ENCODE measurements at places on chromosomes 16 and 17.

DNA sequence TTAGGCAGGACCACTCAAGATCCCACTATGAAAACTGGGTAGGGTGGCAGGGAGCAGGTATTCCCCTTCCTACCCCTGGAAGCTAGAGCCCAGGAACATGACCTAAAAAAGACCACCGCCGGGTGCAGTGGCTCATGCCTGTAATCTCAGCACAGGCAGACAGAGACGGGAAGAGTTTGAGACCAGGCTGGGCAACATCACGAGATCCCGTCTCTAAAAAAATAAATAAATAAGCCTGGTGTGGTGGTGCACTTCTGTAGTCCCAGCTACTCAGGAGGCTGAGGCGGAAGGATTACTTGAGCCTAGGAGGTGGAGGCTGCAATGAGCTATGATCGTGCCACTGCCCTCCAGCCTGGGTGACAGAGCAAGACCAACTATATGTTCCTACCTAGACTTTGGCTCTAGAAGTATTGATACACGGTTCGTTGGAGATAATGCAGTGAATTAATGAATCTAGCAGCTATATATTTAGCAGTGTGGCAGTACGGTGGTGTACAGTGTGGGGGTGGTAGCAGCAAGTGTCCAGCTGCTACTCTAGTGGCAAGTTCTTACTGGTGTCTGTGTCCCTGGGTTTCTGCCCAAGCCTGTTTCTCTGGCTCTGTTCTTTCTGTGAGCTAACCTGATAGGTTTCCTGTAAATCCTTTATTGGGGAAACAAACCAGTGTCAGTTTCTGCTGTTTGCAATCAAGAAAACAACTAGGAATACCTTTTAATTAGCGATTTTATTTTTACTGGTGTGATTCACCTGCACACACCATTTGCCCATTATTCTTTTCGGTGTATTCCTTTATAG, 3.3 kb upstream of the USP31 start:
- no peak for DNase-seq

GRCh38 chr17:334974-335481, 17.6 kb downstream of the RPH3AL start:
- no peak for DNase-seq

DNA sequence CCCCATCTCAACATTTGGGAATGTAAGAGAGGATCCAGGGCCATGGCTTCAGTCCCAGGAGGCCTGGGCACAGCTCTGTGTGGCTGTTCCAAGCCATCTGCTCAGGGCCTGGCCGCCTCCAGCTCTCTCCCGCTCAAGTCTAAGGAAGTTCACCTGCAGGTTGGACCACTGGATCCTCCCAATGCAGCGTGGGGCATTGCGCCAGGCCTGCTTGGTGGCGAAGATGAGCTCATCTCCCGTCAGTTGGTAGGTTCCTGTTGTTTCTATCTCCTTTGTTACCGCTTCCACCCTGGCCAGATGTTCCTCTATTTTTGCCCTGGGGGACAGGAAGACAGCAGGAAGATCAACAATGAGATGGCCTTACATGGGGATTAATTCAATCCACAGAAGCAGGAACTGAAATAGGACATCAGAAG, 17.5 kb downstream of the NOS2 start:
- DNase-seq = no peak

DNA sequence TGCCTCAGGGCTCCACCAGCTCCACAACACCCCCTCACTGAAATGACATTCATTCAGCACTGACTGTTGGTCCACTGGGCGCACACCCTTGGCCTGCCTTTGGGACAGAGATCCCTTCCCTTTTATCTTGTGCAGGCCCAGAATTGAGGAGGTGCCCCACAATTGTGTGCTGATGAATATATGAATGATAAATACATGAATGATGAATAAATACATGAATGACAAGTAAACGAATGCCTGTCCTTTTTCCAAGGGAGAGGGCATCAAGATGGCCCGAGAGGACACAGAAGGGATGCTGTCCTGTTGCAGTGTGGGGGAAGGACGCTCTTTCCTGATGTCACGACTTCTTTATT, 5.7 kb downstream of the CCR7 start:
- no peak for DNase-seq

DNA sequence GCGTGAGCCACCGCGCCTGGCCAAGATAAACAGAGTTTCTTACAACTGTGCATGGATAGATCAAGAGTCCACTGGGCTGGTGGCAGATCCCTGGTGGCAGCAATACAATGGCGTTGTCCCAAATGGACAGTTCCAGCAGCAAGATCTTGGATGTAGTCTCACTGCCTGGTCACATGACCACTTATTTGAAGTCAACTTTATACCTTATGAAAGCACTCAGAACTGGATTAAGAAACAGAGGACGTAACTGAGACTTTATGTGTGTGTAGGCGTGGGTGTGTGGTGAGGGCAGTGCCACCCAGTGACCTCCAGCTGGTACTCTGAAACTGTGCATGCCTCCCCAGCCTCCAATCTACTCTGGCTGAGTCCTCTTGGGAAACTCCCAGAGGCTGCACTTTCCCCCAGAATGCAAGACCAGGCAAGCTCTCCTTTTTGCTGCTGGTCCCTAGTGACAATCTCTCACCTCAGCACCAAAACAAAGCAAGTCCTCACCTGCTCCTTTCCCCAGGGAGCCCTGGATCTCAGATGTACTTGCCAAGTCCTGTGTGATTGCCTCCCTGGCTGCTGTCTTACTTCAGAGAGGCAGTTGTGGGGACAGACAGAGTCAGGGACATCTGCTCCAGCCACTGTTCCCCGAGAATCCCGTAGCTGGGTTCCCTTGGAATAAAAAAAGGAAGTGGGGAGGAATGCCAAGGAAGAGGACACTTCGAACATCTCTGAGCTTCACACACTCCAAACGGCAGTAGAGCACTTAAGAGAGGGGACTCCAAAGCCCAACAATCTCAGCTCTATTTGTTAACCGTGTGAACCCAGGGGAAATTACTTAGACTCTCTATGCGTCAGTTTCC, 11.7 kb upstream of the ST6GALNAC2 start:
- DNase-seq = no peak
